ENCODE measurements at places on chromosomes 4 and X.
A peak's percentile ranks its signal among the peaks of the same experiment; 100 is the strongest.

GRCh38 chr4:134798573-134798972 is 597.0 kb upstream of the PABPC4L start:
- DNase-seq = no peak

DNA sequence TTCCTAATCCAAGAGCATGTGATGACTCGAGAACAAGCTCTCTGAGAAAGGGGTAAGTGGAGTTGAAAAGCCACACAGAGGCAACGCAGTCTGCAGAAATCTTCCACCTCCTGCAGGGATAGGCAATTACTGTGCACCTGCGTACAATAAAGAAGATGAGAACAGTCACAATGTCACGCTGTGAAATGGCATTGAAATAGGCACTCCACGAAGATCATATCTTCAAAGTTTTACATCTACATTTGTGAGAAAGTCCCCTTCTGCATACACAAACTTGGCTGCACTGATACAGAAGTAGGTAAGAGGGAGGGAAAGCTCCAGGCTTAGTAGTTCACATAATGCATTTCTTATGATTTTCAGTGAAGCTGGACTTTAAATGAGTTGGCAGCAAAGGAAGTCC is 27.1 kb downstream of the DDX60L start:
- DNase-seq = no peak

GRCh38 chr4:139746431-139747171 is 81.0 kb downstream of the MGST2 start:
- no peak for DNase-seq

- DNase-seq = no peak
Observed at GRCh38 chr4:169014586-169014985, 4.5 kb upstream of the CBR4 start.

DNA sequence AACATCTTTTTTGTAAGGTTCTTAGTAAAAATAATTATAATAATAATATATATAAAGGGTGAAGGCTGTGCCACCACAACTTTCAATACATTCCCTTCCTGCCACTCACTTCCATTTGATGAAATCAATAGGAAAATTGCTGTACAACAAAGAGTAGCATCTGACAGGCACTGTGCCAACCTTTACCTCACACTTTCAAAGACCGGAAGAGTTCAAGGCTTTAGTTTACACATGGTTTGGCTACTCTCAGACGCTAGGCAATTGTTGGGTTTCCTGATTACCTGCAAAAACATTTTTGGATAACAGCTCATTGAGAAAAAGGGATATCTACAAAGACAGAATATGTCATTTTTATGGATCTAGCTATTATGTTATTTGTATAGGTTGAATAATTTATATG is 5.5 kb upstream of the ING2 start:
- DNase-seq = peak; percentile 38

DNA sequence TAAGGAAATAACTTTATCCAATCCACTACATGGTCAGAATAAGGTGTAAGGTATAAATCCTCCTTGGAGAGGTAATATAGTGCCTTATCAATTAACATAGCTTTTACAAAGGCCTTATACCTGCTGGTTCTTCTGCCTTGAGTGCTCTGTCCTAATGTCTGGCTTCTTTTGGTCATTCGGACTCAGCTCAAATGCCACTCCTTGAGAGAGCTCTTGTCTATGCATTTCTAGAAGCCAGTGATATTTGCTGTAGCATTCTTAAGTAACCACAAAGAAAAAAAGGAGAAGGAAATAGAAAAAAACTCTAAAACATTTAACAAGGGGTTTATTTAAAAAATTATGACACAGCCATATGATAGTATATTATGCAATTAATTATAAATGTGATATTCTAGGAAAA is 444.8 kb upstream of the SLIT2 start:
- DNase-seq = no peak

DNA sequence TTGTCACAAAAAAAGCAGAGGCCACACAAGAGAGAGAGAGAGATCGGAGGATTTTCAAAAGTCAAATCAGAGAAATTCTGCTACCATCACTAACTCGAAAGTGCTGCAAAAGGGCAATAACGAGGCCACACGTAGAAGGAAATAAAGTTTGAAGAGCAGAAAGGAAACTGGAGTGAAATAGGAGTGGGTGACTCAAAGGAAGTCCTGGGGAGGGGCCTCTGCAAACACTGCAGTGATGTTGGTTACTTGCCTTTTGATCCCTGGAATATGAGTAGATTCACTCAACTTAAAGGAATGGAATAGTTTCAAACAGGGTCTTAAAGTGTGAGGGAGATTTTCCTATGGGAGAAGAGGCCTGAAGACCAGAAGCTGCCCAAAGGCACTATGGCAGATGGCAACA is 663.4 kb upstream of the LCORL start:
- DNase-seq = no peak

DNA sequence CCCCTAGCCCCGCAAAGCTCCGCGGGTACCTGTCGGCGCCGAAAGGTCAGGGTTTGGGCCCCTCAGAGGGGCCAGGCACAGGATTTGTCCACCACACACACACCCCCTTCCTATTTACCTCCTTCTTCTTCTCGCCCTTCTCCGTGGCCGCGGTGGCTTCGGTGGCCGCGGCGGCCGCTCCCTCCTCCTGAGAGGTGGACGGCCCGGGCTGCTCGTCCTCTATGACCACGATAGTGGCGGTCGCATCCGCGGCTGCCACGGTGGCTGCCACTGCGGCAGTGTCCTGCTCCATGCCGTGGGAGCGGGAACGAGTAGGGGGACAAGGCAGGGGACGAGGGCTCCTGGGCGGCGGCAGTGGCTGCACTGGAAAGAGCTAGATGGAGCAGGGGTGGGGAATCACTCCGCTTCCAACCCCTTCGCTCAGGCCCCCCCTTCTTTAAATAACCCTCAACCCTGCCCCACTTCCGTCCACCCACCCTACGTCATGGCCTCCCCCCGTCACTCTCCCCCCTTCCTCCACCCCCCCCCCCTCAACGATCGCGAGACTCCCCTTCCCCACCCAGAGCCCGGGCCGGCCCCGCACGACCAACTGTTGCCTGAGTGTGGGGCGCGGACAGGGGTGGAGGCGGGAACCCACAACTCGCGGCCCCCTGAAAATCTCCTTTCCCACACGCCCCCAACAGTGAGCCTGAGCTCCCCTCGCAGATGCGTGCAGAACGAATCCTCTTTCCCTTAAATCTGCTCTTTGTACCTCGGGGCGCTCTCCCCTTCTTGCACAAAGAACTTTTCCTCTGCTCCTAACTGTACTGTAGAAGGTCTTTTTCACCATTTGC is at the start of gene SMARCA1:
TSS of gene SMARCA1 (minus strand) at position 412 of the 833 bp plus-strand sequence. CDS start at position 292, 120 bp downstream.
- DNase-seq = peak; percentile 47

DNA sequence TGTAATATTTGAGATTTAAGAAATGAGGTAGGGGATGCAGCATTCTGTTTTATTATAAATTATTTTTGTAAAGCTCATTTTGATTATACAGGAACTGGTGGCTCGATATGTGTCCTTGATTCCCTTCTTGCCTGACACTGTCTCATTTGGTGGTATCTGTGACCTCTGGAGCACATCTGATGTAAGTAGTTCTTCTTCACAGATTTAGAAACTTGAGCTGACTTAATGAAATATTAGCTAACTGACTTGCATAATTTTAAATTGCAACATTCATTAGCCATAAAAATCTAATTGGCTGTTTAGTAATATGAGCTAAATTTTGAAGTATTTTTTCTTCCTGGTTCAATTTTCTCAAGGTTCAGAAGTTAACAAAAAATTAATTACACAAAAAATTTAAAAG is 69.1 kb downstream of the FBXL5 start:
- DNase-seq = no peak

DNA sequence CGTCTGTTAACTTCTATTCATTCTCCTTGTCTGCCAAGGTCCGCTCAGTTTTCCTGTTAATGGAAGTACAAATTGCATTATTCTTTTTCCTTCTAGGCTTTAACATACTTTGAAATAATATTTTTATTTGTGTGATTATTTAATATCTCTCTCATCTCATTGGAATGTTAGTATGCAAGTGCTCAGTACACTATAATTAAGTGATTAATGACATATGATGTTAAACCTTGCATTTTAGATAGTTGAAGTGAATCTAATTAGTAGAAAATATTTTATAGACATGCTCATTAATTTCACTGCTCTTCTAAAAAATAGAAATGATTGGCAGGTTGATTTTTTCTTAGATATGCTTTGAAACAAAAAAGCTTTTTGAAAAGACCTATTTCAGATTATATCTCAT is 1079.8 kb downstream of the RAPGEF2 start:
- DNase-seq = no peak

DNA sequence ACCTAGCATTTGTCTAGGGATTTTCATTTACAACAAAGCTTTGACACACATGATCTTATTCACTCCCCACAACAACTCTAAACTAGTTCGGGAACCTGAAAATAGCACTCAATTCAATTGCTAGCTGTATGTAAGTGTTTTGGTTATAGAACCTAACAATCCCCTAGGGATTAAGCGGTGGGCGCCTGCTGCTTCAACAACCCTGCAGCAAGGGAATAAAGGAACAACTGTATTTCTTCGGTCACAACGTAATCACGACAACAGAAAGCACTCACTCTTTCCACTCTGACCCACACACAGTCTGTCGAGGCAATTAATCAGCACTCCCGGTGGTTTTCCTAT is 674 bp upstream of the DIAPH2 start:
- DNase-seq = no peak

GRCh38 chr4:33959519-33959918 is 2284.8 kb downstream of the ARAP2 start:
- peak; percentile 47 for DNase-seq

DNA sequence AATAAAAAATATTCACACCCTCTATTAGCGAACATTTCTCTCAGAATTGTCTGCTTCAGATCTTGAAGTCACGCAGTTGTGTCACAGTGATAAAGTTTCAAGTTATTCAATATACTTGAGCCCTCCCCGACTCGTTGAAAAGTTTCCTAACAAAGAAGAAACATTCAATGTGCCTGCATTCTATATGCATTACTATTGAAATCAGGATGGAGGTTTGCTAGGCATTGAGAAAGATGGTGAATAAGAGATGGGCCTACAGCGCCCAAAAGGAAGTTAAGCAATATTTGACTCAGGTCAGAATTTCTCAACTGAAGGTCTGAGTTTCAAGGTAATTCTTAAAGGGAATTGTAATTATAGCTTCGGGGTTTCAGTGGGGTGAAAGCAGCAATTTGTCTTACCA is 6.1 kb downstream of the TCEANC start:
- DNase-seq = no peak

GRCh38 chr4:178463747-178464146 is 1021.5 kb upstream of the AGA start:
- no peak for DNase-seq

DNA sequence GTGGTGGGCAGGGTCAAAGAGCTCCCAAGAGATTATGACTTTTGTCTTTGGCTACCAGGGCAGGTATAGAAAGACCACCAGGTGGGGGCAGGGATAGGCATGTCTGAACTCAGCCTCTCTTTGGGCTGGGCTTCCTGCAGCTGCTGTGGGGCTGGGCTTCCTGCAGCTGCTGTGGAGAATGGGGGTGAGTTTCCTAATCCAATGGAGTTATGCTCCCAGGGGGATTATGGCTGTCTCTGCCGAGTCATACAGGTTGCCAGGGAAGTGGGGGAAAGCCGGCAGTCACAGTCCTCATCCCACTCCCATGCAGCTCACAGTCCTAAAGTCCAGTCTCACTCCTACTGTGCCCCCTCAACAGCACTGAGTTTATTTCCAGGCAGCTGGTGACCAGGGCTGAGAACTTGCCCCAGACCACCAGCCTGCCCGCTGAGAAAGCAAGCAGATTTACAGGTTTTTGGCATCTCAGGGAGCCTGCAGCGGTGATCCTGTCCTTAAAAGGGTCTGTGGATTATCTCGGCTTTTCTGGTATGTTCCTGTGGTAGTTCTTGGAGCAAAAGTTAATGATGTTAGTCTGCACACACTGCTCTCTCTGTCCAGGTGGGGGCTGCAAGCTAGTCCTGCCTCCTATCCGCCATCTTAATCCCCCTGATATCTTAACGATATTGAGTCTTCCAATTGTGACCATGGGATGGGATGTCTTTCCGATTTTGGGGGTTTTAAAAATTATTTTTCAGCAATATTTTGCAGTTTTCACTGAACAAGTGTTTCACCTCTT is 133.4 kb downstream of the RTL9 start:
- DNase-seq = no peak

- DNase-seq = no peak
Observed at GRCh38 chr4:137909529-137910309, 332.4 kb downstream of the SLC7A11 start.

DNA sequence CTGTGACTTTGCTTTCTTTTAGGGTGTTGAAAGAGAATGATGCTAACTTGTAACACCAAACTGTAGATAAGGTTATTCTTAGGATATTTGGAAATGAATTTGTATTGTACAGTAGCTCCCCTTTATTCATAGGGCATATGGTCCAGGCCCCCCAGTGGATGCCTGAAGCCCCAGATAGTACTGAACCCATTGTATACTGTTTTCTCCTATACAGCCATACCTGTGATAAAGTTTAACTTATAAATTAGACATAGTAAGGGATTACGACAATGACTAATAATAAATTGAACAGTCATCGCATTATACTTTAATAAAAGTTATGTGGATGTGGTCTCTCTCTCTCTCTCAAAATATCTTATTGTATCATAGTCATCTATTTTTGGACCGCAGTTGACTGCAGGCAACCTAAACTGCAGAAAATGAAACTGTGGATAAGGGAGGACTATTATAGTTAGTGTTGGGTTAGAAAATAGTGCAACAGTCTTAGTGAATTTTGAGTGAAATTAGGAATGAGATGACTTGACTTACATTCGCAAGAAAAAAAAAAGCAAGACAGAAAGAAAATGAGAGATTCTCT is 105.1 kb downstream of the CLDN22 start:
- DNase-seq = no peak

DNA sequence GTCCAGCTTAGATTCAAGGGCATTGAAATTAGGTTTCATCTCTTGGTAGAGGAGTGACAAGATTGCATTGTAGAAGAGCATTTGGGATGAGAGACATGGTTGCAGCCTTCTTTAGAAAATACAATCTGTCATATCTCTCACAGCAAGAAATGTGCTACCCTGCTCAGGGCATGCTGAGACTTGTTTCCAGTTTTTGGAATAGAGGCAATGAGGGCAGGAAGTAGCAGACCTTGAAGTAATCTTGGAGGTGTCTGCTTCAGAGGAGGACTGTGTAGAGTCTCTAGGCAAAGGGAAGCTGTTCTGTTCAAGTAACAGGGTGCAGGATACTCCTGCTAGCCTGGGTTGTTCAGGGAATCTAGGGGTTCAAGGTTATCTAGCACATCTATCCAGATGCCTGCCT is 116.1 kb upstream of the ZNF827 start:
- DNase-seq = no peak

DNA sequence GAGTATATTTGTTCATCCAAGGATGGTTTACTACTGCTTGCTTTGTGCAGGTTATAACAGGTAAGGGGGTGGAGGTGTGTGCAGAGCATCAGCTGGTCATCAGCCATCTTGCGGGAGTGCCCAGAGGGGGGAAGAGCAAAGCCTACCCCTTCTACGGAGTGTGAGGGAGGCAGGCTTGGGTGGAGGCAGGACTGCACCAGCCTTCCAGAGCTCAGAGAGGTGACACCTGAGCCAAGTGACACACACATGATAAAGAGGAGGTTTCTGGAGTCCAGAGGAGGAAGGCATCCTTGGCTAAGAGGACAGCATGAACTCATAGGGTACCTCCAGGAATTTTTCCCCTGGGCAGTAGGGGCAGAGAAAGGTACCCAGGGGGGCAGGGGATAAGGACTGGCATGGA is 126.6 kb downstream of the TBL1X start:
- no peak for DNase-seq

GRCh38 chrX:56812515-56813105 is 83.6 kb downstream of the NBDY start:
- DNase-seq = no peak

GRCh38 chrX:68659385-68659784 is 11.9 kb downstream of the STARD8 start:
- DNase-seq = no peak
